ENCODE measurements at places on chromosomes 13 and 19.
A peak's percentile ranks its signal among the peaks of the same experiment; 100 is the strongest.

DNA sequence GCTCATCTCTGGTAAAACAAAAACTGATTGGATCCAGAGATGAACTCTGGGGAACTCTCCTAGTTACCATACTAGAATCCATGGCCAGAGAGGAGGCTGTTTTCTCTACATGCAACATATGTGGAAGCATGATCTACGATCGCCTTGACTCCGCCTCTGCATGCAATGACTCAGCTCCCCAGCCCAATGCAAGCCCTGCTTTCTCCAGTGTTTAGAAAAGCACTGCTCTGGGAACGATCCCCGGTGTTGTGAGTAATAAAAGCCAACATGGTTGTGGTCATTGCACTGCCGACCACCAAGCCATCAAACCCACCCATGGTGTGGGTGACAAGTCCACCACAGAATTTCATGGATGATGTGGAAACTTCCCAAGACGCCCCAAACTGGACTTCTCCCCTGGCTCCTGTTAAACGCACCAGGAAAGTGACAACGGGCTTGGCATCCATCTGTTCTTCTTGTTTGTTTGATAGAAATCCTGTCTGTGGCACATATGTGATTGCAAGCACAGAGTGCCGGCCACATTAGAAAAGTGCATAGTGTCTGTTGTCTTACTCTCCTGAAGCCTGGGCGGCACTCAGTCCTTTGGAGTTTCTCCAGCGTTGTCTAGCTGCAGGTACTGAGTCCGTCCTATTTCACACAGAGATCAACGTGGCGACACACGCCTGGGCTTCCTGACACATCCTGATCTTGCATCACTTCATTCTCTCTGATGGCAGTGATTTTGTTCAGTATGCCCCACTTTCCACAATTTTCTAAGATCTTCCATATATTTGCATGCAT lies 36.4 kb upstream of the VSTM2B start:
- no peak for DNase-seq

DNA sequence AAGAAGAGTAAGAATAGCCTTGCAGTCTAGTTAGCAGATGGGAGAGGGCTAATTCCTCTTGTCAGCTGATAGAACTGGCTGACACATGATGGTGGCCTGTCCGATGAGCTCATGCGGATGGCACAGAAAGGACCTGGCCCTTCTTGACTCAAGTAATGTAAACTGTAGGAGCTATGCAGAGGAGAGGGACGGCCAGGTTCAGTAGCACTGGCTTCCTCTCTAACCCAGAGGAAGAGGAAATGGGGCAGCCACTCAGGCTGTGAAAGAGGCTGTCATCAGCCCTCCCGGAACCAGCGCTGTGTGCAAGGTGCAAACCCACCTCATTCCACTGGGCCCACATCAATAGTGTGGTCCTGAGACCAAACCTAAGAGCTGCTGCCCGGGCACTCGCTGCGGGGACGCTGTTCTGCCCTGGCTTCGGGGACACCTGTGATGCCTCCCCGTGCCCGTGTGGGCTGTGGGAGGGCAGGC lies 30.8 kb upstream of the USE1 start:
- peak; percentile 68 for DNase-seq

GRCh38 chr19:17751912-17752273 lies 616 bp downstream of the FCHO1 start:
- DNase-seq, result no peak

- no peak for DNase-seq
These were observed 306.3 kb downstream of the DNAJC15 start for GRCh38 chr13:43329702-43330101.

DNA sequence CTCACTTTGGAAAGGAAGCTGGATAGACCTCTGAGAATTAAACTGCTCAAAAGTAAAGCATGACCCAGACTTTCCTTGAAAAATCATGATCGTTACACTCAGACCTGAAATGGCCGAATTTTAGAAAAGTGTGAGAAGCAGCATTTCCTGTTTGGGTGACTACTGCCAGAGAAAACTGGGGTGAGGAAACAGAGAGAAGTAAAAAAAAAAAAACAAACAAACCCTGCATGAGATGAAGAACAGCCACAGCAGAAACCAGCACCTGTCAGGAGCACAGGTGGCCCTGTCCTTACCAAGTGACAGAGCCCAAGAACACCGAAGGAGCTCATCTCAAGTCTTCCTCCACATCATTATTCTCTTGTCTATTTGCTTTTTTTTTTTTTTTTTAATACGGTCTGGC lies 12.0 kb upstream of the ADPRHL1 start:
- DNase-seq, result no peak

DNA sequence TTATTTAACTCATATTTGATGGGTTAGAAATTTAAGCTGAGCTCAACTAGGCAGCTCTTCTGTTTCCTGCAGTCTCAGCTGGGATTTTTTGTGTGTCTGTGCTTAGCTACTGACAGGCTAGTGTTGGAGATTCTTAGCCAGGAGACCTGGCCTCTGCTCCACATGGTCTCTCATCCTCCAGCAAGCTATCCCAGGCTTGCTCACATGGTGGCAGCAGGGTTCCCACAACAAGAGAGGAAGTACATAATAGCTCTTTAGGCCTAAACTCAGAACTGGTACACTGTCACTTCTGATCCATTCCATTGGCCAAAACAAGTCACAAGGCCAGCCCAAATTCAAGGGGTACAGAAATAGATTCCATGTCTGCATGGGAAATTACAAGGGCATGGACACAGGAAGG lies 406.2 kb downstream of the SUCLA2 start:
- DNase-seq, result no peak

Measured in activated CD8-positive, alpha-beta memory T cell treated with anti-CD3 and anti-CD28 coated beads, Interleukin-2, amount 50 U/mL, for 48 hours (primary cell).